ENCODE measurements at places on chromosomes 4 and X.

DNA sequence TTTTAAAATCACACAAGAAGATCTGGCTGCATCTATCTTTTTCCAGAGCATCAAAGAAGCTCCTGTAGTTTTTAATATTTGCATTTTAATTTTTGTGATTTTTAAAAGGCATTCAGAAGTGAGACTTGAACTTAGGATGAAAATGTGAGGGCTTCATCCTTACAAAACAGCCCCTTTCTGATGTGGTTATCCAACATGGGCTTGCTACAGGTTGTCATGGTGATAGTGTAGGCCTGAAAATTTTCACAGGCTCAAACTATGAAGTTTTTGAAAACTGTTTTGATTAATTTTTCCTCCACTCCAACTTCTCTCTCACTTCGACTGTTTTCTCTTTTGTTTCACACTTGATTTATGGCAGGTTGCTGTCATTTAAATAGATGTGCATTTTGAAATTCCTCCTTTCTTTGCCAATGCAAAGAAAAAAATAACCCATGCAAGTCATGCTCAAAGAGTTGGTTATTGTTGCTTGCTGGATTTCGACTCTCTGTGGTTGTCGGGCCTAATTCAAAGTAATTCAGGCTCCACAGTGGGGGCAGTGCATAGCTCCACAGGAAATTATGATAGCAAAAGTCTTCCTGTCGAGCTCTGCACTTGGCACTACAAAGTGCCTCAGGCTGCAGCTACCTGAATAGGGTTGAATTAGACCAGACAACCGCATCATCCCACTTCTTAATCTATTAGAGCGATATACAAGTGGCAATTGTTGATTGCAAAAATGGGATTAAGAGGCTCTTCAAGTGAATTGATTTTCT is 201.0 kb upstream of the GPR101 start:
- DNase-seq, result no peak

GRCh38 chr4:186643501-186644310 is 80.0 kb downstream of the FAT1 start:
- DNase-seq, result no peak

- DNase-seq, result no peak
These were observed 221.3 kb downstream of the DCTD start for GRCh38 chr4:182695842-182696241.

DNA sequence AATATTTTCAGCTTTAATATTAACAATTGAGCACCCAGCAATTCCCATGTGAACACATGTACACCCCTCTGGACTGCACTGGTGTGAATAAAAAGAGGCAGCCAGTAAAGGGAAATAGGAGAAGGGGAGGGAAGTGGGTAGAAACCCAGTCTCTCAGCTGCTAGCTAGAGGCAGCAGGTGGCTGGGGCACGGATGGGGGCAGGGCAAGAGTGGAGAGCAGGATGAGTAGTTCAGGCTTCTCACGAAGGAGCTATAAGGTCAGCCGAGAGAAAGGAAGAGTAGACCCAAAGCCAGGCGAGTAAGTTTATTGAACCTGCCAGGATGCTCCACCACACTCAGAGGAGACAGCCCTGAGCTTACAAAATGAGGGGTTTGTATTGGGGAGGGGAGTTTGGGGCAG is 184.8 kb upstream of the MTMR8 start:
- no peak for DNase-seq

- DNase-seq, result no peak
These were observed 4.5 kb downstream of the RAPGEF2 start for GRCh38 chr4:159107203-159107925.

DNA sequence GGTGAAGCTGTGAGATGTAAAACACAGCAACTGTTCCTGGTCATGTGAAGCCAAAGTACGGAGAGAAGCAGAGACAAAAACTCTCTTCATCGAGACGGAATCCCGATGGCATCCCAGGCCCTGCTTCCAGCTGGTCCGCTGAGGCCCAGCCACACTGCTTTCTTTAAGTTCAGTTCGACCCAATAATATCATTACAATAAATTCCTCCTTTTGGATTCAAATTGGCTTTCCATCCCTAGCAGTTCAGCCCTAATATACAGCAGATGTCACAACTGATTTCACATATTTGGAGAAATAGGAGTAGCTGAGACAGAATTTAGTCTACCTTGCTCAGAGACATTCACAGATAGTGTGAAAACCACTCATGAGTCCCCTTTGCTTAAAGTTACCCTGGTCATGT is 98.3 kb upstream of the SPRY1 start:
- DNase-seq, result no peak

Measured in effector CD4-positive, alpha-beta T cell (primary cell).